Stimulated activated CD4-positive, alpha-beta T cell treated with anti-CD3 and anti-CD28 coated beads, Interleukin-15, amount 100 ng/mL, for 1 hour (primary cell): ENCODE measurements at places on chromosomes 5 and 9.
A peak's percentile ranks its signal among the peaks of the same experiment; 100 is the strongest.

DNA sequence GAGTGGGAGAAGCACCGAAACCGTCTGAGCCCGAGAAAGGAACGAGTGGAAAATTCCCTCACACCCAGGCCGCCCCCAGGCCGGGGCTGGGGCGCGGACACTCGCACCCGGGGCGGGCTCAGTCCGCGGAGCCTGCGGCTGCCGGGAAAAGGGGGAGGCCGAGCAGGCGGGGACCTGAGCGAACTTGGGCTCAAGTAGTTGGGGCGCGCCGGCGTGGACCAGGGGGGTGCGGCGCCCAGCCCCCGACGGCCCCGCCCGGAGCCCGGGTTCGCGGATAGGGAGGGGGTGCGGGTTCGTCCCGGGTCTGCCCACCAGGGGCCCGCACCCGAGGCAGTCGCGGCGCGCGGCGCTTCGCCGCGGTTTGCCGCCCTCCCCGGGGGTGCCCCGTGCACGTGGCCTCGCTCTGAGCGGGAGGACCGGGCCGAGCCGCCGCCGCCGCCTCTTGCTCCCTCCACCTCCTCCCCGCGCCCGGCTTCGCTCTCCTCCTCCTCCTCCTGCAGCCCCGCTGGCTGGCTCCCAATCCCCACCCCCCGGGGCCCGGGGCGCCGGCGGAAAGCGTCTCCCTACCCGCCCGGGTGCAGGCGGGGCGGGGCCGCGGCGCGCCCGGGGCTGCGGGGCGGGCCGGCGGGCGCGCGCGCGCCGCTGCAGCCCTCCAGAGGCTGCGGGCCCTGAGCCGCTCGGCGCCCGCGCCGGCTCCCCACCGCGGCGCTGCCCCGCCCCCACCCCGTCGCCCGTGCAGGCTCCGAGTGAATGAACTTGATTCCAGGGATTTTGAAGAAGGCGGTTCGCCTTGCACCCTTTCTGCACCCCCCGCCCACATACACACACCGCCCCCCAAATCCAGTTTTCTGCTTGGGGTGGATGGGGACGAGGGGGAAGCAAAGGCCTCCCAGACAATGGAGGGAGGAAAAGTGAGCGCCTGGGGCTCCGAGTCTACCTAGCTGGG lies 1.3 kb upstream of the NFIB start:
- no peak for DNase-seq

DNA sequence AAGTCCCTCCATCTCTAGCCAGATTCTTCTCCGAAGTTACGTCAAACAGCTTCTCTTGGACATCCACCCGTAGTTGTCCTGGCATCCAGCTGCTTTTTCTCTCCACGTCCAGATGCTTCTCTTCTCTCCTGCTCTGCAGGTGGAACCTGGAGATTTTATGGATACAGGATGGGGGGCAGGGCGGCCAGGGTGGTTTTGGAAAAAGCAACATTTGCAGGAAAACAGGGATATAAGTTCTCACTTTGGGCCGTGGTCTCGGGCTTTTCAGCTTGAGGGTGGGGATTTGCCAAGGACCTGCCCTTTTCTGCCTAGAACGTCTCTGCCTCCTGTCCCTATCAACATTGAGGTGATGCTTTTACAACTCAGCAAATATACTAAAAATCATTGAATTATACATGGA lies 1941.6 kb upstream of the C9orf72 start:
- no peak for DNase-seq

- DNase-seq: no peak
Measured at GRCh38 chr5:89697581-89697980, 712.0 kb downstream of the CETN3 start.

DNA sequence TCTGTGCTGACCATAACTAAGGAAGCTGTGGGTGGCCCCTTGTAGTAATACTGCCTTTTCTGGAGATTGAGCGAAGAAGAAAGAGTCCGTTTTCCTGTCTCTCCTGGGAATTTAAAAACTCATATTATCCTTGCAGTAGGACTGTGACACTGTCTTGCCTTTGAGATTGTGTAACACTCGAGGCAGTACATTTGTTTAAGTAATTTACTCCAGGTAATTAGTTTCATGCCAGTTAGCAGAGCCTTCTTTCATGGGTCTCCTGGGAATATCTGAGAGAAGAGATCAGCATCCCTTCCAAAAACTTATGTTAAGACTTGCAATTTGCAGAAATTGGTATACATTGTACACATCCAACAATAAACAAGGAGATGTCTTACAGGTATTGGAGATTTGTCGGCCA lies 405.6 kb downstream of the DMRT2 start:
- no peak for DNase-seq

- no peak for DNase-seq
Measured at GRCh38 chr9:20030671-20031070, 241.8 kb upstream of the SLC24A2 start.

DNA sequence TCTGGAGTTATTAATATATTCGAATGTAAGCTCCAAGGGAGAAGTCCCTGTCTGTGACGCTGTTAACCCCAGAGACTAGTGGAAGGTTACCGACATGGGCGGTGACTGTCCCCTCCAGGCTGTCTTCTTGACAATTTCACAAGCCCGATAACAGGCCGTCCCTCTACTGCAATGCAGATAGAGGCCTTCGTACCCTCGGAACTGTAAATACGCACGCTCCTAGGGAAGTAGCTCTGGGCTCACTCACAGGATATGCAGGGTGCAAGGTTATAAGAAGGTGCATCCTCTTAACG lies 680 bp upstream of the RFK start:
- DNase-seq: peak; percentile 29

DNA sequence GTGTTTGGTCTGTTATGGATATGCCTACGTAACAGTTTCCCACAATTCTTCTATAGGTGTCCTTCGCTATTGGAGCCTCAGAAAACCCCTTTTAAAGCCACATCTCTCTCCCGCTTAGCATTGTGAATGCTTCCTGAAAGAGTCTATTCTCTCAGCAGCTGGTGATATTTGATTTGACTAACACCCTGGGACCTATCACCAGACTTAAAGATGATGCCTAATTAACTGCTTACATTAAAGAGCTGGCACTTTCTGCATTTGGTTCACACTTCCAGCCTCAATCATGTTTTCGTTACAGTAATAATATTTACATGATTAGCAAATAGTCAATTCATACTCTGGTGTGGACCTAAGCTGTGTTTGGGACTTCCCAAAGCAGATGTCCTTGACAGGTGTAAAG lies 90.1 kb upstream of the VLDLR start:
- no peak for DNase-seq

- DNase-seq: peak; percentile 14
Measured at GRCh38 chr9:38621434-38622287, 1.3 kb upstream of the ANKRD18A start.

- no peak for DNase-seq
Measured at GRCh38 chr9:101365181-101365580, 19.6 kb downstream of the BAAT start.

- no peak for DNase-seq
Measured at GRCh38 chr9:126329476-126330275, 3.0 kb downstream of the MVB12B start.
